ENCODE measurements at places on chromosomes 4 and X. TPM values are rescaled to one million over a fixed set of nuclear protein-coding genes. Genes with fewer than 3 reads are reported as not detected.

The FOXR2 gene
- total RNA-seq = not detected

- peak overlapping the region; percentile 24 for H3K27ac ChIP-seq
Measured at GRCh38 chr4:53905276-53905940, 159.0 kb downstream of the CHIC2 start.

DNA sequence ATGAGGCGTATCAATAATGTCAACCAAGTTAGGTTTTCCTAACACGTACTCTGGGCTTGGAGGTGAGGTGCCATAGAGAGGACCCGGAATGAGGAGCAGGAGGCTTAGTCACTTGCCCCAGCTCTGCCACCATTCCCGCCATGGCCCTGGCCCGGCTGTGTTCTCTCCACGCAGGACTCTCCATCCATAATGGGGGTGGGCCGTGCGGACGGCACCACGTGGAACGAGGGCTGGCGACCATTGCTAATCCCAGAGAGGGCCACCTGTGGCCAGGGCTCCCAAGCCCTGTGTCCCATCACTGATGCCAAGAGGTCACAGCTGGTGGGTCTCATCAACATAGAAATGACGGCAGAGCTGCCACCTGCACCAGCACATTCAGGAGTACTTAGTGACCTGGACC lies 76.4 kb downstream of the JAKMIP1 start:
- no peaks in the 10 kb centered on the region for H3K4me1 ChIP-seq
- H3K4me3 ChIP-seq = no peak overlapping the region
- H3K27me3 ChIP-seq = peaks cover 17% of the 10 kb centered on the region
- no peaks in the 10 kb centered on the region for H3K36me3 ChIP-seq
- DNase-seq = peak; percentile 81

The RXFP1 gene
- not detected for total RNA-seq

DNA sequence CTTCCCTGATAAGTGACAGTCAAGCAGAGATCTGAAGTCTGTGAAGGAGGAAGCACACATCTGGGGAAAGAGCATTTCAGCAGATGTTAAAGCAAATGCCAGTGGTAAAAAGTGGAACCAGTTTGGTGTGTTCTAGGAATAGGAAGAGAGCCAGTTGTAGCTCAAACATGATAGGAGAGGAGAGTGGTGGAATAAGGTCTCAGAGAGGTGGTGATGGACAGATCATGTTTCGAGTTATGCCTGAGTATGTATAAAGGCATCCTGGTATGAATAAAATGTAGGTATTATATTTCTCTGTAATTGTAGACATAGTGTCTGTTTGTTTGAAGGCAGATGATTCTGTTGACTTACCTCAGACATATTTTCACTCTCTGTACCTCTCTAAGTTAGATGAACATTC lies 89.1 kb downstream of the LARP7 start:
- no peak overlapping the region for H3K4me3 ChIP-seq
- no peak overlapping the region for H3K27ac ChIP-seq
- no peaks in the 10 kb centered on the region for H3K36me3 ChIP-seq
- DNase-seq = no peak
- peaks cover 7% of the 10 kb centered on the region for H3K27me3 ChIP-seq

DNA sequence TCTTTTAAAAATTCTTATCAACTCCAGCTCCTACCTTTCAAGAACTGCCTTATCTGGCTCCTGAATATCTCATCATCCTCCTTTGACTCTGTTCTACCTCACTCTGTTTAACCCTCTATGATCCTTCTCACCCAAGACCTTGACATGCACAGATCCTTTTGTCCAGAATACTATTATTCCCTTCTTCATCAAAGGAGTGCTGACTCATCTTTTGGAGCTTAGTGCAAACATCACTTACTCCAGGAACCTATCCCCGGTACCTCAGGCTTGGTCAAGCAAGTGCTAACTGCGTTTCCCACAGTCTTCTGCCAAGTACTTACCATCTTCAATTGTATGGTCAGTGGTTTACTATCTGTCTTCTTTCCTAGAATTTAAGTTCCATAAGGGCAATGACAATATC lies 96.0 kb downstream of the PAPSS1 start:
- peaks cover 35% of the 10 kb centered on the region for H3K4me1 ChIP-seq
- peaks cover 9% of the 10 kb centered on the region for H3K36me3 ChIP-seq

DNA sequence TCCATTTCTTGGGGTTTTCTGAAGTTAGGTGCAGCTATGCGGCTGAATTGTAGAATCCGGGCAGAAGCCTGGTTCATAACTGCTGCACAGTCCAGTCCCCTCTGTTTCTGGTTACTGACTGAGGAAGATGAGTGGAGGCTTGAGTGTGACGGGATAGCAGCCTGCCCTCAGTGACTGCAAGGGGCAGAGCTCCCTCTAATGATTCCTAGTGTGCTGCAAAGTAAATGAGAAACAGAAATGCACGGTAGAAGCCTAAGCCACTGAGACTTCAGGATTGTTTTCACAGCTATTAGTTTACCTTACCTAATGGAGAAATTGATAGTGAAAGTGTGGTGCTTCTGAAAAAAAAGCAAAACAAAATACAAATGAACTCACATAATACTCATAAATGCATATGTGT lies 189.2 kb downstream of the GPM6A start:
- H3K4me3 ChIP-seq = no peak overlapping the region
- no peaks in the 10 kb centered on the region for H3K4me1 ChIP-seq
- H3K27ac ChIP-seq = no peak overlapping the region
- H3K27me3 ChIP-seq = peaks cover 27% of the 10 kb centered on the region

The SOX3 gene
- not detected for total RNA-seq

The ITGB1BP2 gene
- total RNA-seq = 2.1 TPM

The USP26 gene
- not detected for total RNA-seq

The TLR2 gene
- total RNA-seq = 1.7 TPM

GRCh38 chr4:42626629-42627146 lies 30.2 kb downstream of the ATP8A1 start:
- H3K4me1 ChIP-seq = no peaks in the 10 kb centered on the region
- H3K27me3 ChIP-seq = peaks cover 10% of the 10 kb centered on the region
- no peak overlapping the region for H3K27ac ChIP-seq
- no peak overlapping the region for H3K4me3 ChIP-seq
- DNase-seq = no peak
- no peaks in the 10 kb centered on the region for H3K36me3 ChIP-seq

The HHIP gene
- 38.3 TPM for total RNA-seq

DNA sequence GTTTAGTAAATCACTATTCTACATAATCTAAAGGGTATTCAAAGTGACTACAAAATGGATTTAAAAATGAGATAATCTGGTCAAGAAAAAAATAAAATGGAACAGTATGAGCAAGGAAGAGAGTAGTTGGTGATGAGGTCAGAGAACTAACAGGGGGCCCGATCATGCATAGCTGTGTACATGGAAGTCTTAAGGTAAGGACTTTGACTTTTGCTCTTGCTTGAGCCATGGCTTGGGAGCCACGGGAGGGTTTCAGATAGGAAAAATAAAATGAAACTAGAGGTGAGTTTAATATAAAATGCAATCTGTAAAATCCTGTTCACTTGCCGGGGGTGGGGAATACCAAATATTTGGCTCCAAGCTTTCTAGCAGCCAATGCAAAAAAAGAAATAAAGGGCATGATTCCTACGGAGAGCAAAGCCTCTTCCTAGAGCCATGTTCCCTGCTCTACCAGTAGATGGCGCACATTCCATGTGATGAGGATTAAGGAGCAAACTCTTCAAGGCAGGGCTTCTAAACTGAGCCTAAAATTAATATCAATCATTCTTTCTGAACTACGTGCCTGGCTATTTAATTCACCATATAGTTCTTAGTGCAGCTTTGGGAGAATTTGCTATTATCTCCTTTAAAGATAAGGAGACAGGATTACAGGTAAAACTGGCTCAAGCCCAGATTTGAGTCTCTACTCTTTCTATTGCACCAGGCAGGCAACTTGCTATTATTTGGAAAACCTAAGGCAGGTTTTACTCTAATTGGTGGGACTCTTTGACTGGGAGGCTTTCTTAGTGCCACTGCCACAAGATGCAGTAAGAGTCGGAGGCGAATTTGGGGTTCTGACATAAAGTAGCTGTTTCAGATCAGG lies 6.8 kb upstream of the CLCN5 start:
- no peaks in the 10 kb centered on the region for H3K27me3 ChIP-seq
- H3K4me3 ChIP-seq = no peak overlapping the region
- H3K27ac ChIP-seq = no peak overlapping the region

The F8A2 gene
- total RNA-seq = not detected

DNA sequence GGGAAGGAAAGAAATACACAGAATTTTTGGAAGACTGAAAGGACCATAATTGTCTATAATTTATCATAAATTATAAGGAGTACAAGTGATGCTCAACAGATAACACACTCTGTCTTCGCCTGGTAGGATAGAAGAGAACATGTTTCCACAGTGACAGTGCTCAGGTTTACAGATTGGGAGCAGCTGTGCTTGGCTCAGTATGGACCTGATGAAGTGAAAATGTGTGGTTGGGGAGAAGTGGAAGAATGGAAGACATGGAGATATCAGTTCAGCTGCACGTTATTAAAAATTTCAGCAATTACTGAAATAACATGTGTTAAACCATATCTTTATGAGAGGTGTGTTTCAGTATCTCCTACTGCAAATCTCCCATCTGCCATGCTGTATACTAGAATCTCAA lies 90.6 kb downstream of the TLL1 start:
- H3K36me3 ChIP-seq = no peaks in the 10 kb centered on the region
- H3K4me3 ChIP-seq = no peak overlapping the region
- no peak overlapping the region for H3K27ac ChIP-seq
- H3K27me3 ChIP-seq = no peaks in the 10 kb centered on the region

The AP1S2 gene
- 59.1 TPM for total RNA-seq

The PPEF2 gene
- not detected for total RNA-seq

The CISD2 gene
- 29.7 TPM for total RNA-seq

GRCh38 chr4:118587946-118588345 lies 97.2 kb upstream of the METTL14 start:
- peaks cover 19% of the 10 kb centered on the region for H3K27me3 ChIP-seq
- H3K4me3 ChIP-seq = no peak overlapping the region
- peaks cover 9% of the 10 kb centered on the region for H3K4me1 ChIP-seq

DNA sequence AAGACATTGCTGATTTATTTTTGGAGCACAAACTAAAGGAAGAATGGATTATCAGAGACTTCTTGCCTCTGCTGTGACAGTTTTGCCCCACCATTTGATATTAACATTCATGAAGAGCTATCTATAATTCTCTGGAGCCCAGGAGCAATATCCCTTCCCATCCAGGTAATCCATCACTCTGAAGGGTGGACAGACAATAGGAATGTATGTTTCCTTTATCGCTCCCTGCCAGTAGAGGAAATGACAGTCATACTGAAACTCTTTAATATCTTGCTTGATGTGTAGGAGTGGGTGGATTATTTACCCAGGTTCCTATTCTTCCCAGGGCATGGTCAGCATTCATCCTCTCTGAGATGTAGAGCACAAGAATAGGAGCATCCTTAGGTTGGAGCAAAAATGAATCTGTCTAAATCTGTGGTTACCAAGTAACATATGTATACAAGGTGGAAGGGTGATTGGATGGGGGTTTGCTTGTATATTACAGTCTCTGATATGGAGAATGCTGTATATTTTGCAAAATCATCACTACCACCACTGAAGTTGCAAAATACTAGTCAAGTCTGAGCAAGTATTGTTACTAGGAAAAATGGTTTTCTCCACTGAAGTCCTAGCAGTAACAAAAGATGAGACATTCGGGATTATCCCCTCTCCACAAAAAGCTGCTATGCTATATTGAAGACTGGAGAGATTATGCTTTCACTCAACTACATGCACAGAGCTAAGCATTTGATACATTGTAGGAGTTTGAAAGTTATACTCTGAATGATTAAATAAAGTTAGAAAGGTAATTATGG lies 151.6 kb downstream of the CBLL2 start:
- peaks cover 2% of the 10 kb centered on the region for H3K36me3 ChIP-seq
- H3K4me1 ChIP-seq = peaks cover 21% of the 10 kb centered on the region
- DNase-seq = no peak
- H3K4me3 ChIP-seq = no peak overlapping the region
- no peaks in the 10 kb centered on the region for H3K27me3 ChIP-seq

- H3K36me3 ChIP-seq = no peaks in the 10 kb centered on the region
- peaks cover 6% of the 10 kb centered on the region for H3K4me1 ChIP-seq
- no peak overlapping the region for H3K27ac ChIP-seq
- no peak for DNase-seq
Measured at GRCh38 chrX:97400492-97400891, 516.8 kb downstream of the RPA4 start.

DNA sequence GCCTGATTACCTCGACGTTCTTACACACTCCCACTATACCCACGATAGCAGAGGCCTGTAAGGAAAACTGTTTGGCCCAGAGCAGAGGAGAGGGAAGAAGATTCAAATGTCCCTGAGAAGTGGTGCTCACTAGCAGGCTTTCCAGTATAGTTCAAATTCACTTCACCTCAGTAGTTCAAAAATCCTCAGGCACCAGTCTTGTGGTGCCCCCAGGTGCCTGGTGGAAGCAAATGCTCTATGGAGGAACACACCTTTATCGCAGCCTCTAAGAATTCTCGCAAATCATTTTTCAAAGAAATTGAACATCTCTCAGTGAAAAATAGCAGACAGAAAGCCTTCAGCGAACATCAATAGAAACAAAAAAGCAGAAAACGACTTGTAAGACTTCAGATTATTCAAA lies 12.2 kb upstream of the MTMR1 start:
- no peak for DNase-seq
- no peaks in the 10 kb centered on the region for H3K4me1 ChIP-seq
- H3K27me3 ChIP-seq = no peaks in the 10 kb centered on the region
- H3K36me3 ChIP-seq = no peaks in the 10 kb centered on the region
- no peak overlapping the region for H3K27ac ChIP-seq
- H3K4me3 ChIP-seq = no peak overlapping the region

The ZFP42 gene
- 0.51 TPM for total RNA-seq

The NEUROG2 gene
- not detected for total RNA-seq

GRCh38 chrX:619451-619811 lies 11.2 kb upstream of the SHOX start:
- no peak overlapping the region for H3K27ac ChIP-seq
- H3K4me3 ChIP-seq = no peak overlapping the region
- H3K4me1 ChIP-seq = peaks cover 3% of the 10 kb centered on the region
- no peak for DNase-seq

DNA sequence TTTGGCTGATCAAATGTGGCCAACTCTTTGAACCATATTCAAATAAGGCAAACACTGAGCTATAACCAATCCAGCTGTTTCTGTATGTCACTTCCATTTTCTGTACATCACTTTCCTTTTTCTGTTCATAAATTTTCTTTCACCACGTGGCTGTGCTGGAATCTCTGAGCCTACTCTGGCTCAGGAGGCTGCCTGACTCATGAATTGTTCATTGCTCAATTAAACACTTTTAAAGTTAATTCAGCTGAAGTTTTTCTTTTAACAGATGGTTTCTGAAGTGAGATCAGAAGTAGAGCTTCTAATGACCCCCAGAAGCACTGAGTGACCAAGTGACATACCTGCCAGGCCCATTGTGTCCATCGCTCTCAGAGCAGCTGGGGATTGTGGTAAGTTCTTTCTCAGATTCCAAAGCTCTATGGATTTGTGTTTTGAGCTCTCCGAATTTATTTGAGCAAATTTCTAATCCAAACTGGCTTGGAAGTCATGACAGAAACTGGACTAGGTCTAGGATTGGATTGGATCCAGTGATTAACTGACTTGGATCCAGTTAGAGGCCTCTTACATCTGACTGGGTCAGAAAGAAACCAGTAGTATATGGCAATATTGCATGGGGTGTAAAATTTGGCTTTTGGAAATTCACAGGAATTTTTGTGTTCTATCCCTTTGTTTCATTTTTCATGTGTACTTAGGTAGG lies 121.2 kb upstream of the BANK1 start:
- no peak overlapping the region for H3K4me3 ChIP-seq
- no peaks in the 10 kb centered on the region for H3K4me1 ChIP-seq
- H3K27me3 ChIP-seq = no peaks in the 10 kb centered on the region
- DNase-seq = no peak

- H3K4me1 ChIP-seq = peaks cover under 1% of the 10 kb centered on the region
- no peaks in the 10 kb centered on the region for H3K36me3 ChIP-seq
- no peak overlapping the region for H3K4me3 ChIP-seq
Measured at GRCh38 chr4:10535912-10536311, 78.7 kb upstream of the ZNF518B start.

The HSFX3 gene
- not detected for total RNA-seq

The FAM53A gene
- total RNA-seq = 7.3 TPM

Data from chondrocyte (in vitro differentiated cells).